ENCODE measurements at places on chromosomes 11 and 22.

DNA sequence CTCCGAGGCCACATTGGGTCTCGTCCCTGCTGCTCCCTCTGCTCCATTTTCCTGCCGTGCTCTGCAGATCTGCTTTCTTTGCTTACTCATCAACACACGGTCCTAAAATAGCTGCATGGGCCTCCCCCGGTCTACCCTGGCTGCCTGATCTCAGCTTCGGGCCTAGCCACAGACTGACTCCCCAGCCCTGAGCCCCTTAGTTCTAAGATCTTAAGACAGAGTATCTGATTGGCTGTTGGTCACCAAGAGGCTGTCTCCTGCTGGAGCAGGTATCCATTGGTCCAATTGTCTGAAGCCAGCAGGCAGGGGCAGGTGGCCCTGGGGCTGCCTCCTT is 53.7 kb upstream of the NECTIN1 start:
- no peak for DNase-seq

GRCh38 chr11:43810929-43811596 is 69.6 kb upstream of the ALKBH3 start:
- no peak for DNase-seq

DNA sequence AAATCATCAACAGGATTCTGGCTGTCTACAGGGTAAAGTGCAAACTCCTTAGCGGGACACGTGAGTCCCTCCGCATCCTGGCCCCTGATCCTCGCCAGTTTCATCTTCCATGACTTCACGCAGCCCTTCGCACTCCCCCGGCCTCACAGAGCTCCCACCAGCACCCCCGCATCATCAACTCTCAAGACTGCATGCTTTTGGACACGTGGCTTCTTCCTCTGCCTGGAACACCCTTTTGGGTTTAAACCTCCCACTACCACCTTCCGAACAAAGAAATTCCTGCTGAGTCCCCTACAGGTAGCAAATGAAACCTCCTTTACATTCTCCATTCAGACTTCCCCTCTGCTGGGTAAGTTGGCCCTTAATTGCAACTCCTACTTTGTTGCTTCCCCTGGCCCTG is 12.6 kb upstream of the EIF3M start:
- DNase-seq, result no peak

DNA sequence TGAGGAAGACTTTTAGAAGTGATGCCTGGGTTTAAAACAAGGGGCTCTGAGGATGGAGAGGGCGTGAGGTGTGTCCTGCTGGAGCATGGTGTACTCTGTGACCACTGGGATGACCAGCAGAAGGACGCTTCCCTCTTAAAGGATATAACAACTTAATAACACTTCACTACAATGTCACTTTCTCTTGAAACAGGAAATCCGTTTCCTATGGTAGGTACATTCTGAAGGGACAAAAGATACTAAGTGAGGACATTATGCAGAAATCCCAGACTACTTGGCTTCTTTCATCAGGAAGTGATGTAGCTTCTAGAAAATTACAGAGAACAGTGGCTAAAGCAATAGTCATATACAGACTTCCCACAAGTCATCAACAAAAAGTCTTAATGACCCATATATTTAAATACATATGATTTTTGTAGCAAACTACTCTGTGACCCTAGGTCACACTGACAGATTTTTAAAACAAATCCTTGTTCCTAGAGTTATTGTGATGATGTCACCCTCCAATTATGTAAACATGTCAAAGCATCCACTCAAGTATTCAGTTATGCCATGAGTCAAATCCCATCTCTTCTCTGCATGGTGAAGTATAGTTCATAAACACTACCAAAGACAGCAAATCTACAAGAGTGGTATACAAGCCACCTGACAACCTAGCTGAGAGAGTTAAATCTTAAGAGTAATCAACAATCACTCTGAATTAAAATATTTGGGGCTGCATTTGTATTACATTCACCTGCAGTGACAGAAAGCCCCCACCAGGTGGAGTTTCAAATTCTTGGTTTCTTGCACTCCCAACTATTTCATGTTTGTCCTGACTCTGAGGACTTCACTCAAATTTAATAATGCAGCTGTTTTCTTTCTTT is 32.8 kb downstream of the PITPNB start:
- no peak for DNase-seq

DNA sequence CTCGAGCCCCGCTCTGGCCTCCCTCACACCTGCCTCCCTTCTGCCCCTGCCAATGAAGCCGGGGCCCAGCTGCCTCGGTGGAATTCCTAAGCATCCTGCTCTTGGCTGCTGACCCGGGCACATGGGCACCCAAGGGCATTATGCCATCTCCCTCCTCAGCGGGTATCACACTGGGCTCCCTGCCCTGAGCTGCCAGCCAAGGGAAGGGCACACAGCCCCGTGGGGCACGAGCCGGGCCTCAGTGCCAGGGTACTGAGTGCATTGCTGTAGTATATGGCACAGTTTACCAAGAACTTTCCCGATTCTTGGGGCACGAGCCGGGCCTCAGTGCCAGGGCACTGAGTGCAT is 43.8 kb upstream of the JAM3 start:
- no peak for DNase-seq

GRCh38 chr11:68006606-68007166 is 2.8 kb upstream of the UNC93B1 start:
- DNase-seq, result no peak
